T follicular helper cell (primary cell): ENCODE measurements at places on chromosomes 3 and 15.

DNA sequence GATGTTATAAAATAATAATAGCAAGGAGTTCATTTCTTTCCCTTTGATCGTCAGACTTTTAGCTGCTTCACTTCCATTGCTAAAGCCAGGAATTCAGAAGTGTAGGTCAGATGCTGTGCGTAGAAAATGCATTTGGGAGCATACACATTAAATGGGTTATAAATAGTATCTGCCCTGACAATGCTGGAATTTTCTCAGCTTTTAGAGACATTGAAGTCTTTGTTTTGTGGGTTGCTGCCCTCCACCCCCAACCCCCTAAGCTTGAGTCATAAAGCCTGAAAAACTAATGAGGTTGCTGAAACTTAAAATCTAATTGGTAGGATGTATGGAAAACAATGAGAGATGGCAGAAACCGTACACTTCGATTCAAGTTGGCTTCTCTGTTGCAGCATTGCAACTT is 81.9 kb downstream of the MITF start:
- no peak for DNase-seq

DNA sequence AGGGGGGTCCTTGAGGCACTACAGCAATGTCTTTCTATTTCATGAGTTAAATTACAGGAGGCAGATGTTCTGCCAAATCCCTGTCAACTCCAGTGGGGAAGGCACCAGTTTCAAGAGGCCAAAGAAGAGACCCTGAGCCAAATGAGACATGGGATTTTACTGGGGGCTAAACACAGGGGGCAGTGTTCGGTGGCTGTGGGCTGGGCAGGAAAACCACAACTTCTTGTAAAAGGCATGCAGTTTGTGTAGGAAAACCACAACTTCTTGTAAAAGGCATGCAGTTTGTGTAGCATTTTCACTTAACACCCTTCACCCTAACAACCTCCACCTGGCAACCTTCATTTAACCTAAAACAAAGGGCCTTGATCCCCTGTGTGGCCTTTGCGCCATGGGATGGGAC is 61.0 kb downstream of the POLR2M start:
- no peak for DNase-seq

DNA sequence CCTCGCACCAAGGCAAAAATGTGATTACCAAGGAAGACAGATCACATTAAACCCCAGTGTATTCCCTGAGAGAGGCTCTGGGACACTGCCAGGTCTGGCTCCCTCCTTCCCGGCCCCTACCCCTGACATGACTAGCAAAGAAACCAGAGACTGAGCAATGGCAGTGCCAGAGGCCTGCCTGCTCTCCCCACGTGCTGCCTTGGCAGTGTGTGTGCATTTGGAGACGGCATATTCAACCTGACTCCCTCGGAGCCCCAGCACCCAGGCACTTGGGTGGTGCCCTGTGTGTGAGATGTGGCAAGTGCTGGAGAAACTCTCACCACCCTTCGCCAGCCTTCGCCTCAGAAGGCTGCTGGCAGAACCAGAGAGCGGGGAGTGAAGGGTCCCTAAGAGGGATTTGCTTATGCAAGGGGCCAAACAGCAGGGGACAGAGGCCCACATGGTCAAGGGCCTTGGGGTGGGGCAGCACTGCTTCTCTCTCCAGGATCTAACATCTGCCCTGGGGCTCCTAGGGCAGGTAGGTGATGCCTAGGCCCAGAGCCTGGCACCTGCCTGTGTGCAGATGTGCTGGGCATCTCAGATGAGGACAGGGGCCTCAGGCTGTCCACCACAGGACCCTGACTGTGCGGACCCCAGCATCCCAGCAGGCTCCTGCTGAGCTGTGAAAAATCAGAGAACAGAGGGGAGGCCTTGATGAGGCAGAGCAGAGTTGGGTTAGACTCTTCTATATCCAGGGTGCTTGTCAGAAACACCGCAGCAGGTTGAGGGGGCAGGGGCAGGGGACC is 23.6 kb upstream of the PLXNA1 start:
- DNase-seq: no peak

- no peak for DNase-seq
These were observed 13.0 kb upstream of the BFSP2 start for GRCh38 chr3:133386876-133387275.

DNA sequence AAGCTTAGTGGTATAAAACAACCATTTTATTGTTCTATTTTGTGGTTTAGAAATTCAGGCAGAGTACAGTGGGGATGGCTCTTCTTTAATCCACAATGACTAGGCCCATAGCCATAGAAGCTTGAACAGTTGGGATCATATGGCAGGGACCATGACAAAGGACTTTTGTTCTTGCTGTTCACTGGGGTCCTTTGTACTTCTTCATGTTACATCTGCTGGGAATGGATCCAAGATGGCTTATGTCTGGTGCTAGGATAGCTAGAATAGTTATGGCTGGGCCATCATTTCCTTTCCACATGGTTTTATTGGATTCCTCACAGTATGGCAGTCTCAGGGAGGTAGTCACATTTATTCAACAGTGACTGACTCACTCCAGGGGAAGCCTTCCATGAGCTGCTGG is 427.9 kb upstream of the AGTR1 start:
- DNase-seq: no peak

- no peak for DNase-seq
These were observed 373.4 kb downstream of the OCA2 start for GRCh38 chr15:27725731-27726130.

DNA sequence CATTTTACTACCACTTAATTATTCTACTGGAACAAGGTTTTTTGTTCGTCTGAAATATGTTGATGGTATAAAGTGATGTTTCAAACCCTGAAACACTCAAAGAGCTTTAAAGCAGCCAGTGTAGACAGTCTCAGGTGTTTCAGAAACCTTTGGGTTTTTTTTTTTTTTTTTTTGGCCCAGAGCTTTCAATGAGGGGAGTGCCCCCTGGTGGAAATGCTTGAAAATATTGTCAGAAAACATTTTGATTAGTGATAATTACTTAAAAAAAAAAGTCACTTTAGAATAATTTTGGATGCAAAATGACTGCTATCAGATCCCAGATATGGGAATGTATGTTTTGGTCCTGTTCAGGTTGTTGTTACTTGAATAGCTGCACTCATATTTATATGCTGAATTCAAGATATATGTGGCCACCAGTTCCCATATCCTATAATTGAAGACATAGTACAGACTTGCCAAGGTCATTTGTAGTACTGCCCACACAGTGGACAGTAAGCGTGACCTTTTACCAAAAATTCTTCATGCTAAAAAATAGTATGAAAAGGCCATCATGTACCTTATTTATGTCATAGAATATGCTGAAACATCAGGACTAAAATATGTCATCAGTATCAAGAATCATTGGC is 35.9 kb downstream of the SATB1 start:
- DNase-seq: peak; percentile 7

DNA sequence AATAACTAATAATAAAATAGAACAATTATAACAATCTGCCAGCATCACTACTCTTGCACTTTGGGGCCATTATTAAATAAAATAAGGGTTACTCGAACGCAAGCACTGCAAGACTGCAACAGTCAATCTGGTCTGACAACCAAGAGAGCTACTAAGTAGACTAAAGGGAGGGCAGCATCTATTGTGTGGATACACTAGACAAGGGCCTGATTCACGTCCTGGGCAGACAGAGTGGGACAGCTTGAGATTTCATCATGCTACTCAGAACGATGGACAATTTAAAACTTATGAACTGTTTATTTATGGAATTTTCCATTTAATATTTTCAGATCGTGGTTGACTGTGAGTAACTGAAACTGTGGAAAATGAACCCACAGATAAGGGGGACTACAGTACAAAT is 39.5 kb downstream of the TNIK start:
- DNase-seq: no peak

DNA sequence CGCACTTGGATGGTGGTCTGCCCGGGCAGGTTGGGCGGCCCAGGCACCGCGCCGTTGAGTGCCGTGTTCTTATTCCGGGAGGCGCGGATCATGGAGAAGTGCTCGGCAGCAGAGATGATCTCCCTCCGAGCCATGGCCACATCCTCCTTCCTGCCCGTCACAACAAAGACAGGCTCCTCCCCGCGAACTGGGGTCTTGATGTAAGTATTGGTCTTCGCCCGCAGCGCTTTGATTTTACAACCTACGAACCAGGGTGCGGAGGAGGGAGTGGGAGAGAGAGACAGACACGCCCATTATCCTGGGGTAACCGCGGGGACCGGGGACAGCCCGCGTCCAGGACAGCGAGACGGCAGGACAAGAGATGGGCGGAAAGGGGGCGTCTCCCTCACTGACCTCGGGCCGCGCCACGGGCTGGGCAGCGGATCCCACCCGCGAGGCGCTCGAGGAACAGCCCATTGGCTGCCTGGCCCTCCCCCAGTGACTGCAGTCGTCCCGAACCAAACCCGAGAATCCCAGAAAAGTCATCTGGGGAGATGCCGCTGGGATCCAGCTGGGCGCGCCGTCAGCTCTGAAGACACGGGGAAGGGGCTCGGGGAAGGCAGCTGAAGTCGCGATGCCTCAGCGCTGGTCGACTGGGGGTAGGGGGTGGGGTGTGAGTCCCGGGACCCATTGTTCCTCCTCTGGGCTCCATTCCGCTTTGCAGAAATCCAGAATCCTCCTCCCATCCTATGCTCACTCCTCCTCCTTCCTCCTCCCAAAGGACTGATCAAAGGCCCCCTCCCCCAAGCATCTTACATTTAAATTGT is 1.2 kb downstream of the MEX3B start:
- peak; percentile 15 for DNase-seq

DNA sequence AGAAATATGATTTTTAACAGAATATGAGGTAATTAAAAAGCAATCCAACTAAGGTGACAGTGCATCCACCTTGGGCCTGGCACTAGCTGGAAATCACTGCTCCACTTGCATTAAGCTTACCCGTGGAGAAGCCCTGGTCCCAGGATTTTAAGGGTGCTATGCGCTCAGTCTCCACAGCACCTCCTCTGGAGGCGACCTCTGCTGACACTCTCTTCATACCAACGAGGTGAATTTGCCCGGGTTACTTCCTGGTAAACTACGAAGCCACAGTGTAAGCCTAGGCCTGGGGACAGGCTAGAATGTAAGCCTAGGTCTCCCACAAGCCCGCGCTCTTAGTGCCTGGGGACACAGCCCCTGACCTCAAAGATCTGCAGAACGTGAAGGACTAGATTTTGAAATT is 793 bp downstream of the APOD start:
- no peak for DNase-seq

DNA sequence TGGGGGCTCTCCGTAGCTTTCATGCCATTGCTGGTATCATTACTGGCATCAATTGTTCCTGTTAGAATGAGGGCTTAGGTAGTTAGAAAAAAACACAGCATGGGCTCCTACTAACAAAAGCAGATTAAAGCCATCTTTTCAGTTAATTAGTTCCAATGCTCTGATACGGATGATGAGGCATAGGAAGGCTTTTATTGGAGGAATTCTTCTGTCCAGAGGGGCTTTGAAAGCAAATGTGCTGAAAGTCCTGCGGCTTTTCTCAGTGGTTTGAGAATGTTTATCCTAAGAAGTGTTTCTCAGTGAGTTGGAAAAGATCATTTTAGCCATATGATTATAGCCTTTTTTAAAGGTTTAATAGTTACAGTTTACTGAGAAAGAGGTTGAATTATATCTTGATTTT is 198.5 kb downstream of the THSD4 start:
- DNase-seq: no peak

GRCh38 chr15:98548139-98548971 is 100.0 kb upstream of the IGF1R start:
- no peak for DNase-seq

DNA sequence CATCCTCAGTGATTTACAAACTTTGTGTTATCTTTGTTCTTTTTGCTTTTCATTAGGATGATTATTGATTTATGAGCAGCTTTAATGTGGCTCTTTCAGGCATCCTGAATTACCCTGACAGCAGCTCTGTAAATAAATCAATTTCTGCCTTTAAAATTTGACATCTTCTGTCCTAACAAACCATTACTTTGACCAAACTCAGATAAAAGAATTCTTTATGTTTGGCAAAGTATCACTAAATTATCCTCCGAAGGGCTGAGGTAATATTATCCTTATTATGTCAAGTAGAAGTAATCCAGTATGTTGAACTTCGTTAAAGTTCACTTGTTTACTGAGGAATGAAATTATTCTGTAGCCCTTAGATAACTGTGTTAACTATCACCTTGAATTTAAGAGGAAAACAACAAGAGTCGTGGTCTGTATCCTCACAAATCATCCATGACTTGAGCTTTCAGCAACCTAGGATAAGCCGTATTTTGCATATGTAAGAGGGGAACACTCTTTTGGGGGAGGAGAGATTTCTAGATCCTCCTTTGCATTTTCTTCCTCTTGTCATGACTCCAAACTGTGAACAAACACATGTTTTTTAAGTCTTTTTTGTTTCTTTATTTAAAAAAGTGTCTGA is 173.2 kb upstream of the STAC start:
- no peak for DNase-seq

GRCh38 chr3:125271127-125271526 is 58.6 kb upstream of the SLC12A8 start:
- DNase-seq: no peak

- DNase-seq: no peak
These were observed 165.9 kb downstream of the STAC start for GRCh38 chr3:36546226-36546625.

DNA sequence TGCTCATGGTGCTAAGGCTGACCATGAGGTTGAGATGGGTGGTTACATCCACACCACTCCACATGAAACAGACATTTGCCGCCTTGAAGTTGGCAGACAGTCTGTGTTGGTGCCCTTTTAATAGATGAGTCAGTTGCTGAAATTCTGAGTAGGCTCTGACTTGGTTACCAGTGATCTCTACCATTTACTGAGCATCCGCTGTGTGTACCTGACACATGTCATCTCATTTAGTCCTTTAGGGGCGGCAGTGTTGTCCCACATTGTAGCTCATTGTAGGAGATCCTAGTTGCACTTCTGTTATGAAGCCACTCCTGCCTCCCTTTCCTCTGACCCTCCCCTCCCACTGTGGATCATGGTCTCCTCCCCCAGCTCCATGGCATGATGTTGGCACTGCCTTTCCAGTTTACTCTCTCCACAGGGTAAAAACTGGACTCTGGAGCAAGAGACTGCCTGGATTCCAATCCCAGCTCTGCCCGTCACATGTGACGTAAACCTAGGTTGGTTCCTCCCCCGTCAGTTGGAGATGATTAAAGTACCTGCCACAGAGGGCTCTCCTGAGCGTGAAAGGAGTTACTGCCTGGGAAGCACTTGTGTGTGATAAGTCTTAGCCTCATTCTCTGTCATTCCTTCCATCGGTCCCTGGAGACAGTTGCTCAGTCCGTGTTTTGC is 21.6 kb downstream of the SLCO3A1 start:
- DNase-seq: no peak

- no peak for DNase-seq
These were observed 243.1 kb downstream of the EPHB1 start for GRCh38 chr3:135038186-135038585.
